ENCODE measurements at places on chromosomes 11 and 22.
A peak's percentile ranks its signal among the peaks of the same experiment; 100 is the strongest.

DNA sequence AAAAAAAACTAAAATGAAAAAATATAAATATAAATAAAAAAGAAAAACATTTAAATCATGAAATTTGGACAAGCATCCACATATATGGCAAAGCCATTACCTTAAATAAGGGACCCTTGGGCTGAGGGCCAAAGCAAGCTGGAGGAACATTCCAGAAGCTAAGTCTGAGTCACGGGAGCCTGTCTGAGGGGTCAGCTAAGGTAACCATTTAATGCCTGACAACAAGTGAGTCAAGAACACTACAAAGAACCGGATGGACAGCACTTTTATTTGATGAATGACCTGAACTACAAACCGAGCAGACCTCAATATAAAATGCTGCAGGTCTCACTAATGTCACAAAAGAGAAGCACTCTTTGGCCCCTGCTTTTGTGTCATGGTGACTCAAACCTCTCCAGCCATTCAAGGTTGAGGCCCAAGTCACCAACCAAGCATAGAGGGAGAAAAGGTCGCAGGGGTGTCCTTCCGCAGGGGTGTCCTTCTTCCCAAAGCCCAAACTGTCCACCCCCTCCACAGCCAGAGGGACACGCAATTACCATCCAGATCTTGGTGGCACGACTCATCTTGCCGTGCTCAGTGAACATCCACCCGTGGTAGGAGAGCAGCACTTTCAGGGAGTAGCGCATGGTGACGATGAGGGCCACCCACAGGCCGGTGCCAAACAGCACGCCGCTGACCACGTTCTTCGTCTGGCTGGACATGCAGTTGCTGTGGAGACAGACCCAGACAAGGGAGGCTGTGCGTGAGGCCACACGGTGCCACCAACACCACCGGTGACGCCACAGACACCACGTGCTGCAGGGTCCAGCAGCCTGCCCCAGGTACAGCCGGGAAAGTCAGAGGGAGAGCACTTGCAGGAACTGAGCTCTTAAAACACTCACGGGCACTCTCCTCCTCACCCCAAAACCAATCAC, 34.5 kb downstream of the CPT1A start:
- no peak for DNase-seq

DNA sequence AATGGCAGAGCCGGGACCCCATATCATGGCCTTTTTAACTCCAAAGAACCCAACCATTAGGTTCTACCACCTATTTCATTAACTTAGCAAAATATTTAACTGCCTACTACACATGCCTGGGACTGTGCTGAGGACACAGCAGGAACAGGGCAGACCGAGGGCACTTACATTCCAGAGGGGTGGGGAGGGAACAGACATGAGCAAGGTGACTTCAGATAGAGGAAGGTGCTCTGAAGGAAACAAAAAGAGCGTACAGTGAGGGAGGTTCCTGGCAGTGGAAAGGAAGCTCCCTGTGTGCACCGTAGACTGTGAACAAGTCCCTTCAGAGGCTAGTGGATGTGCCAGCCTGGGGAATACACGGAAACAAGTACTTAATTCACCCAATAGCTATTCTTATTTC, 82.8 kb downstream of the NAT10 start:
- DNase-seq = no peak

DNA sequence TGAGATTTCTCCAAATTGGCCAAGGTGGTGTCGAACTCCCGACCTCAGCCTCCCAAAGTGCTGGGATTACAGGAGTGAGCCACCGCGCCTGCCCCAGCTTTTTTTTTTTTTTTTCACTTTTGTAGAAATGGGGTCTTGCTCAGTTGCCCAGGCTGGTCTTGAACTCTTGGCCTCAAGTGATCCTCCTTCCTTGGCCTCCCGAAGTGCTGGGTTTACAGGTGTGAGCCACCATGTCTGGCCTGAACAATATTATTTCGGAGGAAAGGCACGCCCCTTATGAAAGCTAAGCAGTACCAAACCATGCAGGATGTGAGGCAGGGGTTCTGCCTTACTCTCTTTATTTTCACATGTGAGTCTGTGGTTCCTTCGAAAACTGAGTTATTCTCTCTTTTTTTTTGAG, 16.1 kb downstream of the MTCH2 start:
- no peak for DNase-seq

DNA sequence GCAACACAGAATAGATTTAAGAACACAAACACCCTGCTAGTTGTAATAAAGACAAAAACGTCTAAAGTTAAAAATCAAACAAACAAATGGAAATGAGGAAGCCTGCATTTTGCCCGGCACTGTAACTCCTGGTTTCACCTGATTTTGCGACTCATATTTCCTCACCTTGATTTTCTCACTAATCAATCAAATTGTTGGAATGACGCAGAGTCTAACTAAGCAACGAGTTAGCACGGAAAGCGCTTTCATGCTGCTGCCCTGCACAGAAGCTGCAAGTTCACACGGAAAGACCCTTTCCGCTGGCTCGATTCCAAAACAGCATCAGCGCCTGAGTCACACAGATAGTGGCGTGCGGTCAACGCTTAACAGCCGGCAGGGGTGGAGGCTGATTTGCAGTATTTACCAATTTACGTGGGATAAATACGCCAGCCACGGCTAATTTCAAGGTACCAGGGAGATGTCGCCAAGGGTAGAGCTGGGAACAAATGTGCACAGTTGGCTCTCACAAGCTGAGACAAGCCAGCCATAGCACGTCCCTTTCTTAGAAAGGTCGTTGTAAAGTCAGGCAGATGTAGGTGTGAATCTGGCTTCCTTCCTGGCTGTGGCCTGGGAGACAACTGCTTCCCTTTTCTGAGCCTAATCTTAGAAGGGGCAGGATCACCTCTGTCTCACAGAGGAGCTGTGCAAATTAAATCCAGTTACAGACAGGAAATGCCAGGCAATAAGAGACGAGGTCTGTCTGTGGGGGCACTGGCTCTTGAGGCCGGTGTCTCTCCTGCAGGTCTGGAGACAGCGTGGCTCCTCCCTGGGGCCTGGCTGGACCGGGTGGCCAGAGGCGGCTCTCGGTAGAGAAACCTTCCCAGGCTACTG, 76.9 kb upstream of the TTLL12 start:
- DNase-seq = peak; percentile 71

- no peak for DNase-seq
Measured at GRCh38 chr11:95924414-95924760, 480 bp upstream of the MTMR2 start.

GRCh38 chr22:47022075-47022473, 259.6 kb downstream of the TBC1D22A start:
- DNase-seq = no peak

DNA sequence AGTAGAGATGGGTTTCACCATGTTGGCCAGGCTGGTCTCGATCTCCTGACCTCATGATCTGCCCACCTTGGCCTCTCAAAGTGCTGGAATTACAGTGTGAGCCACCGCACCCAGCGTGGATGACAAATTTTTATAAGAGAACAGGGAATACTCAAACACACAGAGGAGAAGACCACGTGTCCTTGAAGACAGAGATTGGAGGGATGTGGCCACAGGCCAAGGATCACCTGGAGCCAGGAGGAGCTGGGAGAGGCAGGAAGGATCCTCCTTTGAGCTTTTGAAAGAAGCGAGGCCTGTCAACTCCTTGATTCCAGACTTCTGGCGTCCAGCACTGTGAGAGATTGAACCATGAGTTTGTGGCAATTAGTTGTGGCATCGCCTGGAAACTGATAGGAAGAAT, 1049.5 kb downstream of the TBC1D22A start:
- no peak for DNase-seq

- no peak for DNase-seq
Measured at GRCh38 chr11:10930972-10931760, 73.3 kb upstream of the ZBED5 start.

GRCh38 chr11:36238881-36239280, 50.3 kb downstream of the COMMD9 start:
- DNase-seq = no peak

- DNase-seq = no peak
Measured at GRCh38 chr11:17578296-17578695, 31.2 kb downstream of the OTOG start.

- DNase-seq = no peak
Measured at GRCh38 chr11:9461760-9462134, 935 bp downstream of the ZNF143 start.

DNA sequence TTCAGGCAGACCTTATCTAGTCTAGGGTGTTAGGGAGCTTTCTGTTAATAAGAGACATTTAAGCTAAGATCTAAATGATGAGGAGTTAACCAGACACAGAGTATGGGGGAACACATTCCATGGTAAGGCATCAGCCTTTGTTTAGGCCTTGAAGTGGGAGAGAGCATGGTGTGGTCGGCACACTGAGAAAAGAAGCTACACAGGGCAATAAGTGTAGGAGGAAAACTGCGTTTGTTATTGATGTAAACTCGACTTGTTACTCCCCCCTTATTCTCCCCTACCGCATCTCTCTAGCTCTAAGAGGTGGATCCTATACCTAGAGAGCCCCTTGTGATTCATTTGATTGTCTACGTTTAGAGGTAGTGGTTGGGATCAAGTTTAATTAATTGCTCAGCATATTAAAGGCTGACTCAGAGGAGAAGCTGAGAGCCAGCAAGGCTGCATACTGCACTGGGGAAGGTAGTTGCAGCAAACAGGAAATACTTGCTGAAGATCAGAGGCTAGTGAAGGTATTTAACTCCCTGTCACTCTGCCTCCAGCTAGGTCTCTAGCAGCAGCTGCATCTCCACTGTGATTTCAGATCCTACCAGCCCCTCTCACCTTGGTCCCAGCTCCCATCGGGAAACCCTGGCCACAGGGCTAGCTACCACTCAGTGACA, 86.8 kb upstream of the TEAD1 start:
- no peak for DNase-seq

- DNase-seq = no peak
Measured at GRCh38 chr11:94271885-94272372, 32.5 kb upstream of the IZUMO1R start.

DNA sequence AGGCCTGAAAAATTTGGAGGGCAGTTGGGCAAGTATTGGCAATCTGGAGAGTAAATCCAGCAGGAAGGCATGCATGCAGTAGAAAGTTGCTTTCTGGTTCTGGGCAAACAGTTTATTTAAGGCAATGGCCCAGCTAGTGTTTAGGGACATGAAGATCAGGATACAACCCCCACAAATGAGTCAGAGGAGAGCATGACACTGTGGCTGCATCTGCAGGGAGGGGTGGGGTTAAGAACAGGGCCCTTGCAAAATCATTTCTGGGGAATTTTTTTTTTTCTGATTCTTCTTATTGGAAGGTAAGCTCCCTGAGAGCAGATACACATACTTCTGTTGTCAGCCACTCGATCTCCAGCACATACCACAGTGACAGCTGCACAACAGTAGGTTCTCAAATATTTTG, 61.1 kb downstream of the FDX1 start:
- no peak for DNase-seq

DNA sequence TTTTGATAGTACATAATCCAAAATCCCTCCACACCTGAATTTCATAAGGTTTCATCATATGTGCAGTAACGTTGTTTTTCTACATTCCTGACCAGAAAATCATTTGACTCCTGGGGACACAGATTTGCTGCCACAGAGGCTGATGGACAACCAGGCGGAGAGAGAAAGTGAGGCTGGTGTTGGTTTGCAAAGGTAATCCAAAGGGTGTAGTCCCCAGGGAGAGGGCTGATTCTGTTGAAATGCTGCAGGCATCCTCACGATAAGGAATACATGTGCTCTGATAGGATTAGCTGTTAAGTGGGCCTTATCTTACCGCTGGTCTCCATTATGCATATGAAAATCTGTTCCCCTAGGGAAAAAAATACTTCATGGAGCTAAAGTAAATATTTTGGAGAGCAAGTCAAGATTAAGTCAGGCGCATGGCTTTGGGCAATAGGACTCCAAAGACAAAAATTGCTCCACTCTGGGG, 8.1 kb downstream of the APOL6 start:
- no peak for DNase-seq

- DNase-seq = no peak
Measured at GRCh38 chr22:43446037-43446803, 34.4 kb downstream of the MPPED1 start.

DNA sequence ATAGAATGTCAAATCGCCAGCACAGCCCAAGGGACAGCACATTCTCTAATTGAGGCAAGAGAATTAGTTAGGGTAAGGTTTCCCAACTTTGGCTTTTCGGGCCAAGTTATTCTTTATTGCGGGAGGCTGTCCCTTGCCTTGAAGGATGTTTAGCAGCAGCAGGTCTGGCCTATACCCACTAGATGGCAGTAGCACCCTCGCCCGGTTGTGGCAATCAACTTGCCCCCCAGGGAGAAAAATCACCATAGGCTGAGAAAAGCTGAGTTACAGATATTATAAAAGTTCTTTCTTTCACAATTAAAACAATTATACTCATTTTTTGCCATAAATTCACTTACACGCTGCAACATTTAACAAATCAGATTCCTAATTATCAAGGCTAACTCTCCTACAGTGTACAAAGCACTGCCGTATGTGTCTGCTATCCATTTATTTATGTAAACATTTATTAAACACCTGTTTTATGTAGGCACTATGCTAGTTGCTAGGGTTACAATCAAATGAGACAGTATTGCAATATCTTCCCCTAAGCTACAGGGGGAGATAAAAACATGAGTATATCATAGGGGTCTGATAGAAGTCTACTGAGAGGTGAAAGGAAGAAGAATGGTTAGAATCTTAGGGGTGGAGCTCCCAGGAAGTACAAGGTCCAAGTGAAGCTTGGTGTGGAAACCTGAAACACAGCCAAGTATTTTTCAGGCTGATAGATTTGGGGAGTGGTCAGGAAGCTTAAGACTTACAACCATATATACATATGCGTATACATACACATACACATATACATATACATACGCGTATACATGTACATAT, 452.3 kb downstream of the RAB38 start:
- no peak for DNase-seq
